ENCODE measurements at places on chromosomes 12 and 14. TPM values are rescaled to one million over a fixed set of nuclear protein-coding genes. Genes with fewer than 3 reads are reported as not detected.

The TAS2R30 gene
- not detected for polyA plus RNA-seq

The KERA gene
- polyA plus RNA-seq = not detected

DNA sequence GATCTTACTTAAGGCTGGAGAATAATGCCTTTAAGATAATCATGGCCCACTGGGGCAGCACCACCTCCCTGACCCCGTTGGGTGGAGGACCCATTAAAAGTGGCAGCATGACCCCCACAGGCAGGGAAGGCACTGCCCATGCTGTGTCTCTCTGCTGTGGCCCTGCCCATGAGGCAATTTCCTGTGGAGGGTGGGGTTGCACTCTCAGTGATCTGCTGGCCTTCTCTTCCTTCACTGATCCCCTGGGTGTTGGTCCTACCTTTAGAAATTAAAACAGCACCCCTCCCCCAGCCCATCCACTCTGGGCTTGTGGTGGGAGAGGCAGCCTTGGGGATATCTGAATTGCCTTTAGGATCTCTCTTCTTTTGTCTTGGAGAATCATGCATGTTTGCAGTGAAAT is 17.3 kb downstream of the KLRK1 start:
- H3K27ac ChIP-seq = no peak overlapping the region
- no peak for DNase-seq
- no peaks in the 10 kb centered on the region for H3K27me3 ChIP-seq
- H3K36me3 ChIP-seq = no peaks in the 10 kb centered on the region

The NGB gene
- not detected for polyA plus RNA-seq

- no peaks in the 10 kb centered on the region for H3K4me1 ChIP-seq
- no peak for DNase-seq
- no peaks in the 10 kb centered on the region for H3K27me3 ChIP-seq
- no peaks in the 10 kb centered on the region for H3K36me3 ChIP-seq
These were observed 496.3 kb downstream of the NRXN3 start for GRCh38 chr14:78666336-78667056.

DNA sequence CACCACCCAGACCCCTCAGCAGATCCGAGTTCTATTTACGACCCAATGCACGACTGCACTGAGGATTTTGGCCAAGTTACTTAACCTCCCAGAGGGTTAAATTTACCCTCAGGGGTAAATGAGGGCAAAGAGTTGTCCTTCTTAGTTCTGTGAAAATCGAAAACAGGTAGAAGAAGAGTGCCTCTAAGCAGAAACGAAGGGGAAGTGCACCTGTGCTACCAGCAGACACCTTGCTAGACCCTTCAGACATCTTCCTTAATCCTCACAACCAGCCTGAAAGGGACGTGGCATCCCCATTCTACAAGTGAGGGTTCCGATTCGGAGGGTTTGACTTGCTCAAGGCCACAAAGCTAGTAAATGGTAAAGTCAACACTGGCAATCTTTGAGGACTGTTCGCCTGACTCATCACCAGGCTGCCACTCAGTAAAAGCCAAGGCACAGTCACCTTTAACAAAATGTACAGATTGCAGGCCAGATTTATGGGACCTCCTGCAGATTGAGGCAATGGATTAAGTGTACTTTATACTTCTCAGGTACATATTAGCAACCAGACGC is 1.6 kb downstream of the GSG1 start:
- H3K4me1 ChIP-seq = peaks cover 14% of the 10 kb centered on the region
- H3K27ac ChIP-seq = no peak overlapping the region
- DNase-seq = no peak
- peaks cover 2% of the 10 kb centered on the region for H3K27me3 ChIP-seq

The PRPH gene
- polyA plus RNA-seq = not detected

Data from GM12878 (cell line).